ENCODE measurements at places on chromosomes 3 and 15. TPM values are rescaled to one million over a fixed set of nuclear protein-coding genes. Genes with fewer than 3 reads are reported as not detected.
A peak's percentile ranks its signal among the peaks of the same experiment; 100 is the strongest.

Gene MESP2
- 0.26 TPM for total RNA-seq

Gene GOLGA8J
- 0.22 TPM for total RNA-seq

- peak; percentile 5 for DNase-seq
These were observed 211.4 kb downstream of the NR1D2 start for GRCh38 chr3:24156466-24156865.

DNA sequence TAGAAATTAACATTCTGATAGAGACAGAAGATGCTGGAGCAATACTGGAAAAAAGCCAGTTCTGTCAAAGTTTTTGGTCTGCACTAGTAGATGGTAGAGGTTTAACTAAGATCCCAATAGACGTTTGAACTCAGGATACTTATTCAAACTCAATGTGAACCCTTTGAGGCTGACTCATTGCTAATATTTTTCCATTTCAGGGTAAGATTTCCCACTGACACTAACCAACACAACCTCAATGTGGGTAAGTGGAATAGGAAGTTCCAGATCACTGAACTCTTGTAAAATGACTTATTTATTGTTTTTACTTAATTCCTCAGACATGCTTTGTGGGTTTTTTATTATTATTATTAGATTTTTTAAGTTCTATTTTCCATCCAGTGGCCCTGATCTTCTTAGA is 1024.8 kb downstream of the EPHA3 start:
- DNase-seq, result no peak

GRCh38 chr3:127981097-127981496 is 66.1 kb downstream of the KBTBD12 start:
- DNase-seq, result no peak

- DNase-seq, result no peak
These were observed 296 bp downstream of the TPRA1 start for GRCh38 chr3:127590282-127590592.

DNA sequence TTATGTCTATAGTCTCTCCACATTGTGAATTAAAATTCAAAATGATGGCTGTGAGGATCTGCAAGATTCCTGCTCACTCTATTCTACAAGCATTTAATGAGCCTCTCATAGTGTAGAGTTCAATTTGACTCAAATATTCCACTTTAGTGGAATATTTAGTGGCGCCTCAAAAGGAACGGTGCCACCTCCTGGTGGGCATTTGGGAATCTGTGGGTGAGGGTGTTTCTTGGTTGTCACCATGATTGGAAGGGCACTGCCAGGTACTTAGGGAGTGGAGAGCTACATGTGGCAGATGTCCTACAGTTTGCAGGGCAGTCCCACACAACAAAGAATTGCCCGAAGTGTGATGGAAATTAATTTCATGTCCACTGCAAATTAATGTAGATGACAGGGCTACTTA is 21.5 kb upstream of the KCNMB3 start:
- peak; percentile 31 for DNase-seq
